NCI-H2081 treated with DMSO at 0.1 percent for 48 hours (cell line): ENCODE measurements at places on chromosomes 4 and X.

DNA sequence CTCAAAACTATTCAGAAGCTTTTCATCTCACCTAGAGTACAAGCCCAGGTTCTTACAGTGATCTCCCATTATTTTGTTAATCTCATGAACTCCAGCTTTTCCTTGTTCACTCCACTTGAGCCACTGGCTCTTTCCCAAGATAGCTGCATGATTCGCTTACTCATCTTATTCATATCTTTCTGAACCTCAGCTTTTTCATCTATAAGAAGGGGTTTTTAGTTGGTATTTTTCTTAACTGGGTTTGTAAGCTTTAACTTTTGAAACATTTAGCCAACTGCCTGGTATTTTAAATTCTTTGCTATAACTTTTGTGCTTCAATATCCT is 24.0 kb downstream of the GIMD1 start:
- DNase-seq, result no peak

DNA sequence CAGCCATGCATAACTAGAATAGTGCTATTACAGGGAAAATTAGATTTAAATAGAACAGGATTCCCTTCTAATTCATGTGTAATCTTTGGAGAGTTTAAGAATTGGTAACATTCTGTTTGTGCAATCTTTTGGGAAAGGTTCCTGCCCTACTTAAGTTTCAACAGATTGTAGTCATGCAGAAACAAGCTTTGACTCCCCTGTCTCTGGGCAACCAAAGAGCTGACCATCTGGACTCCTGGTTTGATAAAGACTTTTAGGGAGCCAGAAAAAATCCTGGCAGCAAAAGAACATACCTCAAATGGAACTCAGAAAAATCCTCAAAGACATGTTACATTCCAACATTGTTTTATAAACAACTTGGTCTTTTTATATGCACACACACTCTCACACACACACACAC is 191.1 kb upstream of the NEIL3 start:
- DNase-seq, result no peak

DNA sequence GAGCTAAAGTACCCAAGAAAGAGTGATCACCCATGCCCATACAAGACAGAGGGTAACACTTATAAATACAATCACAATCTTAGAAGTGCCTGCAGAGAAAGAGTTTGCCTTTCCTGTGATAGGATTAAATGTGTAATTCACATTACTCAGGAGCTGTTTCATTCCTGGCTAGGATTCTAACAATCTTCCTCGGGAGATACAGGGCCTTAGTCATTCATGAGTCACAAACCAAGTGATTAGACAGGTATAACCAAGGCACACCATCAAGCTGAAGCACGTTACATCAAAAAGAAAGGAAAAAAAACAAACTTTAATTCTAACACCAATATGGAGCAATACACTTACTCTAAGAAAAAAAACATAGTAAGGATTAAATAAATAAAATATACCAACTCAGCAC is 14.9 kb downstream of the ABCG2 start:
- no peak for DNase-seq

GRCh38 chr4:139337612-139338011 is 35.3 kb upstream of the NDUFC1 start:
- DNase-seq, result no peak

DNA sequence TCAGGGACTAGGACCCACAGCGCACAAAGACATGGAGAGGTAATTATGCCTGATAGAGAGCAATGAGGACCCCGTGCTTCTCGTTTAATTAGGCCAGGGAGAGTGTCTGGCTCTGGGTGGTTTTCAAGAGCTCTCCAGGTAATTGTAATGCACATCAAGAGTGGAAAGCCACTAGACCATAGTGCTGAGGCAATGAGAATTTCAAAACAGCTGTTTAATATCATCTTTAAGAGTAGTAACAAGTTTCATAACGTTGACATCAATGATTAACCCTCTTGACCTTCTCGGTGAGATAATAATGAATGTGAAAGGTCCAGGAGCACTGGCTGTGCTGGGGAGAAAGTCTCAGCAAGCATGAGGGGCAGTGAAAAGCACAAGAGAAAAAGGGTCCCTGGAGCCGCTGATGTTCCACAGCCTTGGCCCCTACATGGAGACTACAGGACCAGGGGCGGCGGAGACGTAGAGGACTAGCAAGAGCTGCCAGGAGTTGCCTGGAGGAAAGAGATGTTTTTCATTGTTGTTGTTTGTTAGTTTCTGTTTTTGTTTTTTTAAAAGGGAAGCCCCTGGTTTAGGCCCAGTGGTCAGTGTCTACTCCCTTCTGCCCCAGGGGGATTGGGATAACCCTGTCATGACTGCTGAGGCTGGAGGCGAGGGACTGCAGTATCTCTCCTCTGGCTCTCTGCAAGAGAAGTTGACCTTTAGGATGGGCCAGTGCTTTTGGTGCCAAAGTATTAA is 14.8 kb upstream of the CXCR3 start:
- no peak for DNase-seq

DNA sequence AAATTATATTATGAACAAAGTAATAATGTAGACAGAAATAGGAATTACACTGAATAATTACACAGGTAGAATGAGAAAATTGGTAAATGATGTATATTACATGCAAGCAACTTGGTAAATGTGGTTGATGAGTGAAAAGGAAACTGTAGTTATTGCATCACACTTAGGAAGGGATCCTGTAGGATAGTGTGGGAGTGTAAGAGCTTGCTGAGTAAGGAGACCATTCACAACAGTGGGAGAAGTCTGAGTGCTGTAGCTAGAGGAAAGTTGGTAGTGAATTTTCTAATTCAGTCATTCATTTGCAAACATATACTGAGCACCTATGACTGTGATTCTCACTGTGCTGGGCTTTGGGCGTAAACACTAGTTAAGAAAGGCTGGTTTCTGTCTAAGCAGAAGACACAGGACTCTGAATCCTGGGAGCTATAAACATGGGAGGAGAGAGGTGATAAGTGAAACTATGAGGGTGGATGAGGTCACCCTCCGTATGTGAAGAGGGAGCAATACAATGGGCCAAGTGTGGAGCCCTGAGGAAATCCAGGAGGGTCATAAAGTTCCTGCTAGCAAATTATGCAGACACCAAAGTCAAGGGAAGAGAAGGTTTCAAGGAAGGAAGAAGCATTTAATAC is 14.2 kb upstream of the CPE start:
- DNase-seq, result no peak

- DNase-seq, result no peak
These were observed 29.5 kb downstream of the NIPAL1 start for GRCh38 chr4:48046059-48046458.

- no peak for DNase-seq
These were observed 94.3 kb downstream of the ANAPC10 start for GRCh38 chr4:145003675-145004074.

DNA sequence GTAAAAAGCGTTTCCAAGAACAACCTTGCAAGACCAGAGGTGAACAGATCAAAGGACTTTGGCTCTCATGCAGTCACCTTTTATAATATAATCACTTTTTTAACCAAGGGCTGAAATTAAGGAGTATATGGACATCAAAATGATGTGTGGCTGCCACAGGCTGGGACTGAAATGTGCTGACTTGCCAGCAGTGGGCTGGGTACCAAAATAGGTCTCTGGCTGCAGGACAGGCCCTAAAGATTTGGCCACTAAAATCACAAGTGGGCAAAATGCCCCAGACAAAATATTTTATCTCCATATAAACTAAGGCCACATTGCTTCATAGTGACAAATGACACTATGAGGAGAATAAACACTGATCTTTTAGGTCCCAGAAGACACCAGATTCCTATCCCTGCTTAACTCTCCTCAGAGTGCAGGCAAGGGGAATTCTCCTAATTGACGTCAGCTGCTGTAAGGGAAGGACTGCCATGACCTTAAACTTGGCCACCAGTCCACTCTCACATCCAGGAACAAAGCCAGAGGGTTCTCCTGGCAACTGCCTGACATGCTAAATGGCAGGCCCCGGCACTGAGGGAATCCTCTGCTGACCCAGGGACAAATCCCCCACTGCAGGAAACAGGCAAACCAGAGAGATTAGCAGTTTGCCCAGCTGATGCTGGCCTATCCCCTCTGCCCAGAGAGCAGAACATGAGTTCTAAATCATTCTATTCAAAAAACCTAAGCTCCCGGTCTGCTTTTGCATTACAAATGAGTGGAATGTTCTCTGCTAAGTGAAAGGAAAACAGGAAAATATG is 155.8 kb downstream of the PPP3CA start:
- no peak for DNase-seq

DNA sequence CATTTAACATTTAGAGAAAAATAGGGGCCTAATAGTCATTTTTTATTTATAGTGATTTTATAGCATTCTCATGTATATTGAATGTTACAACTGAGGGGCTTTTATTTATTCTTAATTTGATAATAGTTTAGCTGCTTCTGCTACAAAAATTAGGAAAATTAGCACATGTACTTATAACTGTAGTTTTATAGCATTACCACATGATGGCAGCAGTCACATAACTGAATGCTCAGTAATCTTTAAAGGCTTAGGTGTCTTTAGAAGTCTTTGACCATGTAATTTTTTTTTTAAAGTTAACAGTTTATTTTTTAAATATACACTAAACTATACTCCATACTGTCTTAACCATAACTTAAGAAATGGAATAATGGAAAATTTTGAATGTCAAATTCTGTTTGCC is 136.6 kb downstream of the STAG2 start:
- peak; percentile 29 for DNase-seq

DNA sequence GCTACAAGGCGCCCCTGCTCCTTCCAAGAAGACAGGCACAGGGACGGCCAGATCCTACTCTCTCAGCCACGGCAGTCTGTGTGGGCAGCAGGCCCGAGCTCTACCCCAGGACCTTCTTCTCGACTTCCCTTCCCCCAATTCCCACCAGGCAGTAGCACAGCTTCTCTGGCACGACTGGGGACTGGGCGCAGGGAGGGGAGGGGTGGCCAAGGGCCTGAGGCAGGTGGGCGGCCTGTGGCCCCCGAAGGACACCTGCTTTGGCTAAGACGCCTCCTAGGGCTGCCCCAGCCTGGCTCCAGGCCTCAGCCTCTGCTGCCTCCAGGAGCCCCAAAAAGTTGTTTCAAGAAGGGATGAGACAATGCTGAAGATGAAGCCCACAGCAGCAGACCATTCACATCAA is 24.2 kb upstream of the IRF2 start:
- no peak for DNase-seq
